ENCODE measurements at places on chromosomes 5 and 9.

DNA sequence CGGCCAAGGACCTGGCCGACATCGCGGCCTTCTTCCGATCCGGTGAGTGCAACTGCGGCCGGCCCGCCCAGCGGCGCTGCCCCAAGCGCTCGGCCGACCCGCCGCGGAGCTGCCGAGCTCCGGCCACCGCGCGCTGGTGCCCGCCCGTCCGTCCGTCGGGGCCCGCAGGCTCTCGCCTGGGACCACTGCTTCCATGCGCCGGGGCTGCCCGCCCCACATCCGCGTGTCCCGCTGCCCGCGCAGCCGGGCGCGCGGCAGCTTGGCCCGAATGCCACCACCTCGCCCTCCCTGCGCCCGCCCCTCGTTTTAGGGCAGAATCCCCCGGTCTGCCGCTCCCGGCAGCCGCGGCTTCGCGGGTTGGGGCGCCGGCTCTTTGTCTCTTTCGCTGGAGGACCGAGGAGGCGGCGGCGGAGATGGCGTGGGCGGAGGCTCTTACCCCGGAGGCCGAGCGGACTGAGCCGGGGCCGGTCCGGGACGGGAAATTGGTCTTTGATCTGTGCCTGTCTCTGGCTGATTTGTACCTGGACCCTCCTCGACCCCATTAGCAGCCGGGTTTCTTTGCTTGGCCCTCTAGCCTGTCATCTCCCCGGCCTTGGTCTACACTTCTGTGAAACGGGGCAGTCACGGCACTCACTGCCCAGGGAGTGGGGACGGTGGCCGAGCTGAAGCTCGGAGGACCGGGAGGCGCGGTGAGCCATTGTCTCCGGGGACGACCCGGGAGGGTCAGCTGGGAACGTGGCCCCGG, 871 bp downstream of the TRIO start:
- peak; percentile 50 for DNase-seq

DNA sequence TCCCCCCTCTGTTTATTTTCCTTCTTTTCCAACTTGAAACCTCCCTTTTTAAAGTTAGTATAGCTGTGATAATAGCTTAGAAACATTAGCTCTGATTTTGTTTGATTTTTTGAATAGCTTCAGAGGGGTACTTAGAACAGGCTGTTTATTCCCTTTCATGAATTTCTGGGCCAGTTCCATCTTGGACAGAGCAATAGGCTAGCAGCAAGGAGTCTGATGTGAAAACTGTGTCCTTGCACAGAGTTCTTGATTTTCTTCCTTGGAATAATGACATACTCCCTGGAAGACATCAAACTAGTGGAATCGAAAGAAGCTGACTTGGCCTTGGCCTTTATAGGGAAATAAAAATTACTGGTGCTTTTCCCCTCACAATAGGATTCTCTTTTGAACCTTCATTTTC, 32.9 kb downstream of the NTRK2 start:
- no peak for DNase-seq

DNA sequence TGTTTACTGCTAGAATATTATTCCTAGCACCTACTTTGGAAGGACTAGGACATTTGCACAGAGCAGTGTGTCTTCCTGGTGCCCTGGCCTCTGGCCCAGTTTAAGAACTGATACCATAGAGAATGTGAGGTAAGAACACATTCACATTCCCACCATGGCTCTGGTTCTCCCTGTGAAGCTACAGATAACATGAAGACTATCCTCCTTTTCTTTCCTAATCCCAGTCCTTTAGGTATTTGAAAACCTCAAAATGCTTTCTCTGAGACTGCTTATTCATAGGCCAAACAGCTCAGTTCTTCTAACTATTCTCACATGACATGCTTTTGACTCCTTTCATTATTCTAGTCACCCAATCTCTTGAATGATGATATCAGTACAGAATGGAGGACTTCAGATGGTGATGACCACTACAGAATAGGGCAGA, 11.9 kb downstream of the FAM219A start:
- no peak for DNase-seq

DNA sequence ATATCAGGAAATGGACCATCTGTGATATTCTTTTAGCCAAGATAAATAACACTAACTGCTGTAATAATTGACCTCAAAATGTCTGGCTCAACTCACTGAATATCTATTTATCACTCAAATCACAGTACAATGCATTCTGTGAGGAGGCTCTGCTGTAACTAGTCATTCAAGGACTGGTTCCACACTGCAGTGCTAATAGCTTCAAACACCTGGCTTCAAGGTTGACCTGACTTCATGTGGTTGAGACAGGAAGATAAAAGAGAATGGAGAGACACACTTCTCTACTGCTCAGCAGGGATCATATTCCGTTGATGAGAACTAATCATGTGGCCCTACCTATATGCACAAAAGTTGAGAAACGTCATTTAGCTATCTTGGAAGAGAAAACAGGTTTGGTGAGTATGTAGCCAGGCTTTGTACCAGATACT, 3.4 kb upstream of the RHOBTB3 start:
- peak; percentile 9 for DNase-seq

GRCh38 chr5:118592229-118593002, 395.9 kb downstream of the DTWD2 start:
- no peak for DNase-seq

DNA sequence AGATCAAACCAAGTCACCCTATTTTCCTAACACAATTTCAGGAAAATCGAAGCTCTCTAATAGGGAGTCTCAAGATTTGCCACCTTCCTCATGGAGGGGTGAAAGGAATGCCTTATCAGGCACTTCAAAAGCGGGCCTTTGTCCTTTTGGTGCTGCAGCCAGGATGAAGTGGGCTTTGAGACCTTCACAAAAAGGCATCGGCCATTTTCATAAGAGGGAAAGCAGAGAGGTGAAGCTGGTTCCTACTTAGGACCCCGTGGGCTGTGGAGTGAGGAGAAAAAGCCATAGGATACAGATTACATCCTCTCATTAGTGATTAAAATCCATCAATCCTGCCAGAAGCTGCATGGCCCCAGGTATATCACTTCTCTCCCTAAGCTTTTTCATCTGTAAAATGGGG, 859 bp downstream of the CDKN2AIPNL start:
- no peak for DNase-seq

GRCh38 chr5:103745353-103746065, 182.9 kb upstream of the NUDT12 start:
- no peak for DNase-seq

All from NCI-H446 (cell line).